ENCODE measurements at places on chromosomes 11 and 22.

- no peak for DNase-seq
These were observed 1232.7 kb downstream of the BRD1 start for GRCh38 chr22:48594757-48595510.

DNA sequence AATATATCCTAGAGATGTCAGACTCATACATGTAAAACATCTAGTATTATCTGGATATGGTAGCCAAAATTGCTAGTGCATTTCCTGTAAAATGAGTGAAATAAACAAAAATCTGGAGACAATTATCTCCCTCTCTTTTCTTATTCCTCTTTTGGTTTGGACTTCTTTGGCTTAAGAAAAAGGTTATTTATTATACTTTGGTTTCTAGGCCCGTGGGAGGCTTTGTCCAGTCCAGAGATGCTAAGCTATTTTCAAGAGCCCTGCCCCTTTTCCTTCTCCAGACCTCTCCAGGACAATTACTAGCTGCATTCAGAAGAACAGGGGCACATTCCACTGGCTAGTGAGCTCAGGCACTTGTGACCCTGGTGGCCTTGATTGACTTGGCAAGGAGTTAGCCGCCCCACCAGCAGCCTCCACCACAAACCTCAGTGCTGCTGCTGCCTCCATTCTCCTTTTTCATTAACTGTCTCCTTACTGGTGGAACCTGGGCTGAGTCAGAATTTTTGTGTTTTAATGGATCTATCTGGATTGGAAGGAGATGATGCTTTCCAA, 747.3 kb upstream of the TENM4 start:
- DNase-seq: no peak

DNA sequence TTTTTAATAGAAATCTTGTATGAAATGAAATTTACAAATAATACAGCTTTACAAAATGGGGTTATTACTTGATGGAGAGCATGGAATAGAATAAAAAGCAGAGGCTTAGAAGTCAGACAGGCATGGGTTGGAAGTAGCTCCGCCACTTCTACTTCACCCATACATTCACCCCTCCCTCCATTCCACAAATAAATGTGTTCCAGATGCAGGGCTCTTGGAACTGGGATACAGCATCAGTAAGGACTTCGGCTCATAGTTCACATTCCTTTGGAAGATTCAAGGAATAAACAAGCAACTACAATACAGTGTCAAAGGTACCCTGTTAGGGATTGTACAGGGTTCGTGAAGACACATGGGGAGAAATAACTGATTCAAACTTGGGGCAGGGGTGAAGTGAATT, 156.8 kb downstream of the WNT11 start:
- DNase-seq: no peak

- peak; percentile 28 for DNase-seq
These were observed 8.8 kb downstream of the SCGB2A1 start for GRCh38 chr11:62217191-62217748.

DNA sequence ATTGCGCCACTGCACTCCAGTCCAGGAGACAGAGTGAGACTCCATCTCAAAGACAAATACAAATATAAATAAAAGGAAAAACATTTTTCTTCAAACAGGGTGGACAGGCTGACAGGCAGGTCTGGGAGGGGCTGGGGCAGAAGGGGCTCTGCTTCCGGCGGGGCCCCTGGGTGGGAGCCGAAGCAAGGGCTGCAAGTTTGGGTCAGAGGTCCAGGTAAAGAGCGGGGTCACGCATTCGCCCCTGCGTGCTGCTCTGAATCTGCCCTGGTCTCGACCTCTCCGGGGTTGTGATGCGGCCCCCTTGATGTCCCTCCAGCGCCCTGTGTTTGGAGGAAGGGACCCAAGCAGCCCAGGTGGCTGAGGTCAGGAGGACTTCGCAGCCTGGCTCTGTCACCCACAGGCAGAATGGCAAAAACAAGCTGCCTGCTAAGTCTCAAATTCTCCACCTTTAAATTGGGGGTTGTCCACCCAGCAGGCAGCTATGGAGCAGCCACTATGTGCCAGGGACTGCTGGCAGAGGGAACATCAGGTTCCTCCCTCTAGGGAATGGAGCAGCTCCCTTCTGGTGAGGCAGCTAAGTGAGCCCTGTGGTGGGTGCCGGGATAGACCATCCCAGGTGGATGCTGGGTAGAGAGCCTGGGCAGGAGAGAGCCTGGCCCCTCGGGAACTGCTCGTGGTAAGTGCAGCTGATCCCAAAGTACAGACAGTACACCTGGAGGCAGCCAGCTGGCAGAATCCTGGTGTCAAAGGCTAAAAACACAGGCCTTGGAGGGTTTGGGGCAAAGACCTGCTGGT, 10.3 kb upstream of the PHF21B start:
- DNase-seq: no peak

DNA sequence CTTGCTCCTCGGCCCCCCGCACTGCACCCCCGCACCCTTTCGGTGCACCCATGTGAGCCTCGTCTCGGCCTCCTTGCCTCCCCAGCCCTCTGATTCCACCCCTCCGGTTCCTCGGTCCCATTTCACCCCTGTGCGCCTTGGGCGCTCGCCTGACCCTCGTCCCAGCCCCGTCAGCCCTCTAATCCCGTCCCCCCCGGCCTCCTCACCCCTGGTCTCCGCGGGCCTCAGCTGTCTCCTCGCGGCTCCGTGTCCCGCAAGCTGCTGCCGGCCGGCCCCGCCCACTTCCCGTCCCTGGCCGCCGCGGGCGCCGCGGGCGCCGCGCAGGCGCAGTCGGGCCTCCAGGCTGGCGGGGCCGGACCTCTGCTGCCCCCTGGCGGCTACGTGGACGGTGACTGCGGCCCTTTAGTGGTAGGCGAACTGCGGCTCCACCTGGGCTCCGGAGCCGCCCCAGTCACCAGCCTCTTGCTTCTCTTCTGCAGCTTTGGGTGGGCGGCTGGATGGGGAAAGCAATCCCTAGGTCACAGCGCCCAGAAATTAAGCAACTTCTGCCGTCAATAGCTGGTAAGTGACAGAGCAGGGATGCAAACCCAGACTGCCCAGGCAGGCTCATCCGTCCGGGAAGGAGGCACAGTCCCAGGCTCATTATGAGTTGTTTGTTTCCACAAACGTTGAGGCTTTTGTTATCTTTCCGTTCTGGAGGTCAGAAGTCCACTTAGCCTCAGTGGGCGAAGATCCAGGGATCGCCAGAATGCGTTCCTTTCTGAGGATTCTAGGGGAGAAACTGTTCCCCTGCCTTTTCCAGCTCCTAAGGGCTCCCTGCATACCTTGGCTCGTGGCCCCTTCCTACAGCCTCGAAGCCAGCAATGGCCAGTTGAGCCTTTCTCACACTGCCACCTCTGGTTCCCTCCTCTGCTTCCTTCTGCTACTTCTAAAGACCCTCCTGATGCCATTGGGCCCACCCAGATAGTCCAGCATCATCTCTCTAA, at the start of gene PPM1F:
PPM1F (minus strand) TSS at position 263 of the 986 bp plus-strand sequence. CDS start 6,800 bp downstream, outside the sequence.
- peak; percentile 26 for DNase-seq

GRCh38 chr11:128474036-128474874, 113.1 kb downstream of the ETS1 start:
- no peak for DNase-seq

Data from NCI-H748 treated with DMSO at 0.1 percent for 48 hours (cell line).